Stimulated activated CD8-positive, alpha-beta memory T cell treated with anti-CD3 and anti-CD28 coated beads, Interleukin-4, amount 100 ng/mL, for 4 hours (primary cell): ENCODE measurements at places on chromosomes 11 and 22.
A peak's percentile ranks its signal among the peaks of the same experiment; 100 is the strongest.

DNA sequence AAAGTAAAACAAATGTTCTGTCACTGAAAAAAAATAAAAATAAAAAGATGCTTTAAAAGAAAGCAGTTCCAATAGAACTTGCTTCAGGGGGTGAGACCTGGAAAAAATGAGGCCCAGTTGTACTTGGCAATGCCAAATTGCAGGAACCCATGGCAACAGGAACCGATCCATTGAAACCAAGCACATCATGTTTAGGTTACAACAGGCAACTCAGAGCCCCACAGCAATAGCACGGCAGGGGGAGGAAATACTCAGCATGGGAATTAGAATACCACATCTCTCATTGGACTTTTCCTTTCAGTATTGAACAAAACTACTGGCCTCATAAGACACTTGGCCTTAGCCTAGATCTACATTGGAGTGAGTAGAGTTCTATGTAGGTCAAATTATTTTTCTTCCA lies 84.3 kb downstream of the MSANTD4 start:
- DNase-seq = no peak

GRCh38 chr11:91921974-91922373 lies 302.6 kb upstream of the FAT3 start:
- no peak for DNase-seq

- DNase-seq = no peak
These were observed 988 bp downstream of the MGAT3 start for GRCh38 chr22:39457556-39458443.

DNA sequence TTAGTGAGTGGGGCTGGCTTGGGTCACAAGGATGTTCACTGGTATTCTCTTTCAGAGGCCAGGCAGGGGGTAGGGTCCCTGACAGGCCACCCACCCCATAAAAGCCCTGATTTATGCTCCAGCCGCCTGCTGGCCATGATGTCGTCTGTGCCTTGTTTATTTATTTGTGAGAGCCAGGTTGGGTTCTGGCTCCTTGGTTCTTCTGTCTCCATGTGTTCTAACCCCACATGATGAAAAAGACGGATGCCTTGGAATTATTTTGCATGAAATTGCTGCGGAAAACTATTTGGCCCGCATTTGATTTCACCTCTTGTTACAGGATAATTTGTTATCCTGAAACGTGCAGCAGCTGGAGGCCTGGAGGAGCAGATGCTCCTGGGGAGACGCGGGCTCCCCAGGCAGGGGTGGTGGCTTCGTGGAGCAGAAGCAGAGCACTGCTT lies 46.3 kb upstream of the WNT11 start:
- DNase-seq = no peak

DNA sequence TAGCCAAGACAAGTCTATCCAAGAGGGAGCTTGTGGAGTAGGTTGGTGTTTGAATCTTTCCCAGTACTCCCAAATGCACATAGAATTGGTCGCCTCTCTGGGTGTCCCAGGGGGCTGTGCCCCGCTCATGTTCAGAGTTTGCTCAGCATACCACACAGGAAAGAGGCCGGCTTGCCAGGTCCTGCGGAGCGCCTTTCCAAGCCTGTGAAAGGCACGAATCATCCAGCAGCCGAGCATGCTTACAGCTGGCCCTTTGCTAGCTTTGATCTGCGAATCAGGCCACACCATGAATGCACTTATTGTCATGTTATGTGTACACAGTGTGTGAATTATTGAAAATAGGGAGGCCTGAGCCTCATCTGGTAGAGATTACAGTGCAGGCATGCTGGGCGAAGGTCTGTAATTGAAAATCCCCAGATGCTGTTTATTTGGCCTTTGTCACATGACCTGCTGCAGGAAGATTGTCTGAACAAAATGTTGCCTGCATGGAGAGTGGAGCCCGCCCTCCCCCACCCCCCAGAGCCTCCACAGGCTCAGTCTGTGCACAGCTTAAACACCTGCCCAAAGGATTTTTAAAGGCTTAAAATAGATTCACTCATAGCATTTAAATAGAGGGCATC lies 163.3 kb upstream of the RASSF10 start:
- no peak for DNase-seq

- DNase-seq = no peak
These were observed 46.6 kb downstream of the LRRC32 start for GRCh38 chr11:76623884-76624419.

- DNase-seq = no peak
These were observed 1.2 kb downstream of the CYTH4 start for GRCh38 chr22:37283393-37283937.

DNA sequence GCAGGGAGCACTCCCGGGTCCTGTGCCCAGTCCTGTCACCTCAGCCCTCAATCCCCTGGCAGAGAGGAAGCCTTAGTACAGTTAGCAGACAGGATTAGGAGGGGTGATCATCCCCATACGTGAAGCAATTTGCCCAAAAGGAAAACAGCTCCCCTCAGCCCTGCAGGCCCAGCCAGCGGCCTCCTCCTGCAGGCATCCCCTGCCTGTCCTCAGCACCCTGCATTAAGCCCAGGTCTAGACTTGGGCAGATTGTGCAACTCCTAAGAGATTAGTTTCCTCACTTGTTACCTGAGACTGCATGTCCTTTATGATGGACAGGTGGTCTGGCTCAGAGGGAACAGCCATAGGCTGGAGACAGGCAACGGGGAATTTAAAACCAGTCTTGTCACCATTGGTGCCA lies 95.5 kb upstream of the TMEM45B start:
- DNase-seq = no peak

- DNase-seq = no peak
These were observed 14.0 kb downstream of the PANX1 start for GRCh38 chr11:94142308-94143281.

DNA sequence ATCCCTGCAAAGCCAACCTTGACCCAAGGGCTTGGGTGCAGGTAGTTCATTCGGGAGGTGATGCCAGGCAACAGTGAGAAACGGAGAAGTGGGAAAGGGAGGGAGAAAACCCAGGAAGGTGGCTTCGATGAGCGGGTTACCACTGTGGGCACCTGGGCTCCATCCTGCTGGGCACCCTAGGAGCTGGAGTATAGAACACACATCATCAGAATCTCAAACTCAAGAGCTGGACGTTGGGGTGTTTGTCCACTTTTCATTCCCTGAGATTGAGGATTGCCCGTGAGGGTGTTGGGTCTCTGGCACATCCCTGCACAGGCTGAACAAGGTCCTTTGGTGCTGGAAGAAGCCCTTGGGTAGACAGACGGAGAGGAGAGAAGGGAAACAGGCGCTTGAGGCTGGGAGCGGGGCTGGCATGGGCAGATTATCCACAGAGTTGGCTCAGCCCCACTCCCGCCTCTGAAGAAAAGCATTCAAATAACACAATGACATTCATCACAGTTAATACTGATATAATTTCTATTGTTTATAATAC lies 70.4 kb downstream of the LRRC32 start:
- DNase-seq = no peak

DNA sequence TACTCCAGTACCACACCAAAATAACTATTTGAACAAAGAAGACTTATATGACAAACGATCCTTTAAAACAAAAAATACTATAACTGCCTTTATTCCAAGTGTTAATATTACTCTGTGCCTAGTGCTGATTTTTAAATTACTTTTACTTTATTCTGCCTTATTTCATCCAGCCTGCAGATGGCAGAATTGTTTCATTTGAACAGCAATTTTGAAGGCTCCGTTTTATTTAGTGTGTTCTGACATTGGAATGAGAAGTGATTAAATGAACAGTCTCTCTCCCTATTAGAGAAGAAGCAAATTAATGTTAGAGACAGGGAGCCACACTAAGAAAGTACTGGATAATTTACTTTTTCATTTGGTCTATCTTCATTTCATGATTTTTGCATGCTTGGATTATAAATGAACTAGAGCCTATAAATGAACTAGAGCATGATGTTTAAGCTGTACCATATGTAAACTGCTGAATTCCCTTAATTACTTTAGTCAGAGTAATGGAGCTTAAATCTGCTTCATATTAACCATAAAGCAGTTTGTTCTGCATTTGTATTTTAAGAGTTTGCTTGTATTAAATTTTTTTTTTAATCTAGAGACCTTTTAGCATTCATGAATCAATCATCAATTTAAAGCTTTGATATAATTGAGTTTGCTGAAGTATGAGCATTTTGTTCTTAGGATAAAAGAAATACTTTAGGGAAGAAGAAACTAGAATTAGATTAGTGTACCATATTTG lies 9.8 kb downstream of the PDHX start:
- DNase-seq = no peak

DNA sequence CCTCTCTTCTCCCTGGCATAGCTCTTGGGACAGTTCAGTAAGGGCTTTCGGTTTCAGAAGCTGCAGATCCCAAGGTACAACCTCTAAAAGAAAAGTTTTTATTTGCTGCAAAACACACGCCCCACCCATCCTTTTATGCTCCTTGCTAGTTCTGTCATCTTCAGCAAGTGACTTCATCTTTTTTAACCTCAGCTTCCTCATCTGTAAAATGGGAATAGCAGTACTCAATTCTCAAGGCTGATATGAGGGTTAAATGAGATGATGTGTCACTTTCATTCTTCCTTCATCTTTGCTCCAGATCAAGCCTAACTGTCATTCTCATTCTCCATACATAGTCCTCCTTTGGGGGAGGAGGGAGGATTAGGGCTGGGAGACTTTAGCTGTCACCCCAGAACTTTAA lies 90.0 kb upstream of the ALX4 start:
- no peak for DNase-seq

DNA sequence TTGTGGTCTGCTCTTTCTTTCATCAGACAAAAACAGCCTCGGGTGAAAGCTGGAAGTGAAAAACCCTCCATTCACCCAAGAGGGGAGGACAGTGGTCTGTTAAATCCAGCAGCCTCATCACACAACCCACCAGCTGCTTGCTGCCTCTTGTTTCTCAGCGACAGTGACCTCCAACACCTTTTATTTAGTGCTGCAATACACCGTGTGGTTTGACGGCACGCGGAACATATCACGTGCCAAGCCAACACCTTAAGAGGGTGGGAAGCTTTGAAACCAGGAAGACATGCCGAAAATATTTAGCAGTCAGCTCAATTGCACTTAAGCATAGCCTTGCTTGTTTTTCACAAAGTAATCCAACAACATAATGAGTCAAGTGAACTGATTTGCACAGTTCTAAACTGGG lies 39.8 kb upstream of the POGLUT3 start:
- DNase-seq = peak; percentile 4
